Skin of body (tissue), 3 donors: ENCODE measurements at places on chromosomes 1 and 21. TPM values are rescaled to one million over a fixed set of nuclear protein-coding genes. Genes with fewer than 3 reads are reported as not detected.

DNA sequence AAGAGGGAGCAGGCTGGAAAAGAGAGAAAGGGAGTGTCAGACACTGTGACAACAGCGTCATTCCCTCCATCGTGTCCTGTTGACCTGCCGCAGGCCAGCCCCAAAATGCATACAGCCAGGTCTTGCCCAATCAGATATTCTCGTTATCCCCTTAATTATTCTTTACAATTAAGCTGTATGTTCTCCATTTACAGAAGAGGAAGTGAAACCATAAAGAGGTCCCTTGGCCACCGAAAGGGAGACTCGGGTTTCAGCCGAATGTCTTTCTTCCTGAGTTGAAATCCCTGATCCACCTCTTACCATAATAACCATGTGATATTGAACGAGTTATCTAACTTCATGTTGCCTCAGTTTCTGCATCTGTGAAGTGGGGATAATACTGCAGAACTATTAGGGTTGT lies 70.5 kb downstream of the IGSF21 start:
- DNase-seq = no peak

GRCh38 chr1:26983863-26984262 lies 9.6 kb upstream of the TRNP1 start:
- DNase-seq = no peak

DNA sequence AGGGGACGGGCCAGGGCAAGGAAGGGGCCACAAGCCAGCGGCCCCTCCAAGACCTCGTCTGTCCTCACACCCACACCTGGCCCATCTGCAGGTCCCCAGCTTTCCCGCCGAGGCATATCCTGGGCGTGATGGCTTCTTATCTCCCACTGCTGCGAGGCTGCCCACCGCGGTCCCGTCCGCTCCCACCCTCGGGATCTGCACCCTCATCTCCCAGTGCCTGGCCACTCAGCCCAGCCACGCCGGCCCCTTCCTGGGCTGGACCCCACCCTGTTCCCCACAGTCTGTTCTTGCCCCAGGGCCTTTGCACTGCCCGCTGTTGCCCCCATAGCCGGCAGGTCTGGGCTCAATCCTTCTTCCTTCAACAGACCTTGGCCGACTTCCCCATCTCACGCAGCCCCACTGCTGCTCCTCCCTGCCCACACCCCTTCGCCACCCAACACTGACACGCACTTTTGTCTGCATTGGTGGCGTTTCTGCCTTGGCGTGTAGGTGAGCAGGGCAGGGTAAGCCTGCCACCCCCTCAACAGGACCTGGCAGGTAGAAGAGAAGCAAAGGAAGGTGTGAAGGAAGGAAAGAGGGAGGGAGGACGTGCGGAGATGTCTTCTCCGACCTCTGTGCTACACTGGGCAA lies 4.4 kb upstream of the TTC34 start:
- no peak for DNase-seq

- DNase-seq = no peak
These were observed 104.9 kb downstream of the TENT5C start for GRCh38 chr1:117710710-117711109.

- DNase-seq = no peak
These were observed 158.9 kb downstream of the PTGER3 start for GRCh38 chr1:70888722-70889121.

DNA sequence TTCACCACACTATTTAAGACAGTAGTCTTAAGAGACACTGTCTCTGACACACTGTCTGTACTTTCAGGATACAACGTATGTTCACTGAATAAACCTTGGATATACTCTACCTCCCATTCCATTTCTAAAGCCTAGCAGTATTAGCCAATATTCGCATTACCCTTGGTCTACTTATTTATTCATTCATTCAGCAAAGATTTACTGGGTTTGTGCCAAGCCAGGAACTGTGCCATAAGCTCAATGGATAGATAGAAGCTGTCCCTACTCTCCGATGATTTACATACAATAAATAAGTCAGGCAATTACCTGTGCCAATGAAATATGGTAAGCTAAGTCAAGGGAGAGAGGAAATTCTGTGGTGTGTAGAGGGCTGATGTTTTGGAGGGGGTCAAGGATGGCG lies 195.2 kb upstream of the RAB4A start:
- no peak for DNase-seq

LENEP gene
- total RNA-seq = not detected

CGN gene
- total RNA-seq = 6.0 TPM

PADI2 gene
- 11.8 TPM for total RNA-seq

FABP3 gene
- total RNA-seq = 36.1 TPM

PRELP gene
- total RNA-seq = 5.5 TPM
